ENCODE measurements at places on chromosomes 16 and 17. TPM values are rescaled to one million over a fixed set of nuclear protein-coding genes. Genes with fewer than 3 reads are reported as not detected.
A peak's percentile ranks its signal among the peaks of the same experiment; 100 is the strongest.

SPATA20 gene
- total RNA-seq, result 15.3 TPM

SLC5A11 gene
- 2.4 TPM for total RNA-seq

ARL5C gene
- not detected for total RNA-seq

GPR179 gene
- 0.10 TPM for total RNA-seq

DNA sequence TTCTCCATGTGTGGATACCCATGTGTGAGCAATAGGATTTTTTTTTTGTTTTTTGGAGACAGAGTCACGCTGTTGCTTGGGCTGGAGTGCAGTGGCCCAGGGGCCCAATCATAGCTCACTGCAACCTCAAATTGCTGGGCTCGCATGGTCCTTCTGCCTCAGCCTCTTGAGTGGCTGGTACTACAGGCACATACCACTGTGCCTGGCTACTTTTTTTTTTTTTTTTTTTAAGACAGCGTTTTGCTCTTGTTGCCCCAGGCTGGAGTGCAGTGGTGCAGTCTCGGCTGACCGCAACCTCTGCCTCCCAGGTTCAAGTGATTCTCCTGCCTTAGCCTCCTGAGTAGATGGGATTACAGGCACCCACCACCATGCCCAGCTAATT is 16.7 kb downstream of the MGRN1 start:
- H3K4me1 ChIP-seq, result peaks cover 27% of the 10 kb centered on the region
- no peaks in the 10 kb centered on the region for H3K36me3 ChIP-seq
- DNase-seq, result no peak
- no peak overlapping the region for H3K27ac ChIP-seq
- H3K4me3 ChIP-seq, result no peak overlapping the region
- H3K27me3 ChIP-seq, result no peaks in the 10 kb centered on the region

GRCh38 chr17:78281249-78281845 is 49.9 kb downstream of the TMEM235 start:
- no peak overlapping the region for H3K27ac ChIP-seq
- H3K36me3 ChIP-seq, result no peaks in the 10 kb centered on the region
- DNase-seq, result no peak
- peaks cover 2% of the 10 kb centered on the region for H3K27me3 ChIP-seq
- H3K4me3 ChIP-seq, result no peak overlapping the region

DNA sequence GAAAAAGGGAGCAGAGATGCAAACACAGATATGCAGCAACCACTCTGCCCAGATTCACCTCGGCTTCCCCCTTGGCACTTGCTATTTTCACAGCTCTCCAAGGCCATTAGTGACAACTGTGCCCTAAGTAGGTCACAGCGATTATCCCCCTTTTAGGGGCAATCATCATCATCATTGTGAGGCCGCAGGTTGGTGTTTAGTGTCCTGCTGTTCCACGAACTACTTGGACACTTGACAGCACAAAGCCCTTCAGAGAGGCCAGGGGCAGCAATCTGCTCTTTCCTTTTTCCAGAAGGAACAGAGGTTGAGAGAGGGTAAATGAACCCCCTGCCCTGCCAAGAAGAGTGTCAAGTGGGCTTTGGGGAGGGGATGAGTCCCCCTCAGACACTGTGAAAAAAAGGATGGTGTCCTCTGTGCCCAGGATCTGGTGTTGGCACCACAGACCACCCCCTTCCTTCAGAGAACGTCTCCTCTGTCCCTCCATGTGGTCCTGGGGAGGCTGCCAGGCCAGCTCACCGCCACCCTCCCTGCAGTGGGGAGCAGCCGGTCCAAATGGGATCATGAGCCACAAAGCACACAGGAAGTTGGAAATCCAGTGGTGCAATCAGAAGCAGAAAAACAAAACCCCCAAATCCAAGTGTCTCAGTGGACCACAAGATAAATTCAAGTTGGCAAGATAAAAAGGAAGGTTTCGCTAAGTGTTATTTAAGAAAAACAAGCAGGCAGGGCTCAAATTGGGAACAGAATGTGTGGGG is 78.4 kb upstream of the MED9 start:
- no peaks in the 10 kb centered on the region for H3K27me3 ChIP-seq
- DNase-seq, result no peak
- no peak overlapping the region for H3K4me3 ChIP-seq
- H3K27ac ChIP-seq, result peak overlapping the region; percentile 20

DNA sequence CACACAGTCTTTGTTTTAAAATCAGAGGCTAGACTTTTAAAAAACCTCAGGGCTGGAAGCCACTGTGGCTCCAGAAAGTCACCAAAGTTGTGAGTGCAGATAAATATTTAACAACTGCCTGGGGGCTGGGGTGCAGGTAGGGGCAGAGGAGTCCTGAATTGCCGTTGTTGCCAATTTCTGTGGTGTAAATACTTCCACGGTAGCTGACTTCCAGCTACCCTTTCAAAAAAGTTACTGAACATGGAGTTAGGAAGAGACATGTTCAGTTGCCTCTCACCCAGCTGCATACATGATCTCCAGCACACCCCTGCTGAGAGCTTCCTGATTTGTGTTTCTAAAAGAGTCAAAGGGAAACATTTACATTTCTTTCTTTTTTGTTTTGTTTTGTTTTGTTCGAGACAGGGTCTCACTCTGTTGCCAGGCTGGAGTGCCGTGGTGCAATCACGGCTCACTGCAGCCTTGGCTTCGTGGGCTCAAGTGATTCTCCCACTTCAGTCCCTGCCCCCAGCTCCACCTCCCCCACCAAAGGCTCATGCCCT is 58.7 kb downstream of the PLXDC1 start:
- peak overlapping the region; percentile 78 for H3K4me3 ChIP-seq
- no peaks in the 10 kb centered on the region for H3K27me3 ChIP-seq
- no peaks in the 10 kb centered on the region for H3K36me3 ChIP-seq
- peak overlapping the region; percentile 74 for H3K27ac ChIP-seq
- peaks cover 60% of the 10 kb centered on the region for H3K4me1 ChIP-seq

GRCh38 chr17:43020789-43021740 is 1.1 kb downstream of the VAT1 start:
- peaks cover 13% of the 10 kb centered on the region for H3K4me1 ChIP-seq
- DNase-seq, result no peak
- no peak overlapping the region for H3K27ac ChIP-seq
- no peaks in the 10 kb centered on the region for H3K36me3 ChIP-seq
- peak overlapping the region; percentile 82 for H3K4me3 ChIP-seq

DNA sequence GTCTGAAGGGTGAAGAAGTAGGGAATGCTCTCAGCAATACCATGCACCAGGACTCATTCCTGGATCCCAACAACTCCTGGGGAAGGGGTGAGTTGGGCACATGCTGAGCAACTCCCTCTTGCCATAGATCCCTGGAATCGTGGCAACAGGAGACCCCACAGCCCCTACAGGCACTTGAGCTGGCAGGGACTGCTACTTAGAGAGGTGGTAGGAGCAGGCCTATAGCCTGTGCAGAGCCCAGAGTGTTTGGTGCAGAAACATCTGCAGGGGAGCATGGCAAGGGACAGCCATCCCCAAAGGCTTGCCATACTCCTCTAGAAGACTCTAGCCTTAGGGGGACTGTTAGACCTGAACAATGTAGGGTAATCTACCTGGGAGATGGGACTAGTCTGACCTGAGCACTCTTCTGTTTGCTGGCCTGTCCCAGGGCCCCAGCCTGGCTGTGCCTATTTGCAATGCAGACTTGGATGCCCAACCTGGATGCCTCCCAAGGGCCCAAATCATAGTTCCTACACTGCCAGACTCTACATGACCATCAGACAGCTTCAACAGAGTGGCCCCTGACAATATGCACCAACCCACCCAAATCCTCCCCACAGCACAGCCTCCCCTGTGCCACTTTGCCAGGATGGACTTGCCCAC is 568.6 kb upstream of the KIF2B start:
- no peak for DNase-seq
- no peaks in the 10 kb centered on the region for H3K36me3 ChIP-seq
- H3K27me3 ChIP-seq, result no peaks in the 10 kb centered on the region
- no peak overlapping the region for H3K27ac ChIP-seq

- no peak for DNase-seq
- H3K4me3 ChIP-seq, result no peak overlapping the region
- H3K4me1 ChIP-seq, result no peaks in the 10 kb centered on the region
Observed at GRCh38 chr17:82178499-82179261, 34.0 kb downstream of the CCDC57 start.
